ENCODE measurements at places on chromosomes 5 and 9. TPM values are rescaled to one million over a fixed set of nuclear protein-coding genes. Genes with fewer than 3 reads are reported as not detected.

GRCh38 chr9:89661956-89662717, 57.3 kb downstream of the GADD45G start:
- DNase-seq = peak; percentile 93

DOCK2 gene
- total RNA-seq = 3.3 TPM

SMIM33 gene
- not detected for total RNA-seq

ALDOB gene
- not detected for total RNA-seq

SOX30 gene
- under 0.01 TPM for total RNA-seq

CARD19 gene
- total RNA-seq = 14.3 TPM

IL33 gene
- 8.6 TPM for total RNA-seq

GRCh38 chr5:128671943-128672342, 133.9 kb upstream of the FBN2 start:
- DNase-seq = no peak

DNA sequence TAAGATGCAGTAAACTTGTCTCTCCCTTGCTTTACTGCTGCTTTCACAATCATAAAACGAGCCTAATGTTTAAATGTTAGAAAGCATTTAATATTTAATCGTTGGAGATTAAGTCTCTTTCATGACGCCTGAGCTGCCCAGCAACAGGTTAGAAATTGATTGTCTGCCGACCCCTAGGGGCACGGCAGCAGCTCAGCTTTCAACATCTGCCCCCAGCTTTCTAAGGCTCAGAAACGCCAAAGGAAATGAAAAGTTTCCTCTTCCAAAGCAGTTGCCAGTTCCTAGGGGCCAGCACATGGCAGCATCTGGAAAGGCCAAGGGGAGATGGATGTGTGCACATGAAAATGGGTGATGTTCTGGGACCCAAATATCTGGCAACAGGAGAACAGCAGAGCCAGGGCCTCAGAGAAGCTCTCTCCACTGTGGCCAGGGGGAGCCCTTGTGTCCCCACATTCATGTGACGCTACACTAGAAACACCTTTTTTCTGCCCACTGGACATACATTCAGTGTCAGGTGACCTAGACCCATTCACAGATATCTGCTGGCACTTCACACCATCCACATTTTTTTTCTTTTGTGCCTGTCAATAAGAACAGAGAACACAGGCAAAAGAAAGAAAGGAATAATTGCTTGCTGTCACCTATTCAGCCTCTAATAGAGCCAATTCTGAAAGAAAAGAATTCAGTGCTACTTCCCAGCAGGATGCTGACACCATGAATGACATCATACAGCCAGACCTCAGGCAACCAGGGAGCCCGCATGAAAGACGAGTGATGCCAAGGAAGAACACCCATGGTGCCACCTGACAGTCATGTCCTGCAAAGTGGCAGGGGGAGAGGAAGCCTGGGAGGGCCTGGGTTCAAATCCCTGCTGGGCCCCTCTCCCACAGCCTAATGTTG, 205.0 kb upstream of the TAS2R1 start:
- no peak for DNase-seq

DNA sequence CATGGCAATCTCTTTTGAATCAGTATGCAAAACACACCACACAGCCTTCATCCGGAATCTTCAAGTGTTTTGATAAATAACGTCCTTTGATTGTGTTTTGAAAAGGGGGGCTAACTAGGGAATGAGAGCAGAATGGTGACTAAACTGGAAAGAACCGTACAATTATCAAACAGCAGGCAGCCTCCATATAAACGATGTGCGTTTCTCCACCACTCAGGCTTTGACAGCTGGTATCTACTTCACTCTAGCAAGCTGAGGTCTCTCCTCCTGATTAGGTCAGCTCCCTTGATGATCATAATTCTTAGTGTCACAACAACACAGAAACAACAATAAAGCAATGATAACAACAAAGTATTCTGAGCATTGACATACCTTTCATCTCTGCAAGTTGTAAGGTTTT, 465.9 kb downstream of the TUSC1 start:
- DNase-seq = no peak

DNA sequence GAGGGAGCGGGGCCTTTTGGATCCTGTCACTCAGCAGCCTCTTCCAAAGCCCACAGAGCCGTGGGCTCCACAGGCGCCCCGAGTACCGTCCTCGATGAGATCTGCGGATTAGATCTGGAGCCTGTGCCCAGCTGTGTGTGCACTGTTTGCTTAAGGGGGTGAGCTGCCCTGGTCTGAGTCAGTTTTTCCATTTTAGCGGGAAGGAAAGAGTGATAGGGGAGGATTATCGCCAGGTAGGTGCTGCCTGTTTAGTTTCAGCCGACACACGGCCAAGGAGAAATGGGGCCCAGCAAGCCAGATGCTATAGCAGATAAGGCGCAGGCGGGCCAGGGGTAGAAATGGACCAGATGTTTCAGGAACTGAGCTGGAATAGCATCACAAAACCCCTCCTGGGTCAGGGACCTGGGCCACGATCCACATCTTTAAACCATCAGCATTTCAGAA, 18.1 kb downstream of the COL5A1 start:
- DNase-seq = no peak

DNA sequence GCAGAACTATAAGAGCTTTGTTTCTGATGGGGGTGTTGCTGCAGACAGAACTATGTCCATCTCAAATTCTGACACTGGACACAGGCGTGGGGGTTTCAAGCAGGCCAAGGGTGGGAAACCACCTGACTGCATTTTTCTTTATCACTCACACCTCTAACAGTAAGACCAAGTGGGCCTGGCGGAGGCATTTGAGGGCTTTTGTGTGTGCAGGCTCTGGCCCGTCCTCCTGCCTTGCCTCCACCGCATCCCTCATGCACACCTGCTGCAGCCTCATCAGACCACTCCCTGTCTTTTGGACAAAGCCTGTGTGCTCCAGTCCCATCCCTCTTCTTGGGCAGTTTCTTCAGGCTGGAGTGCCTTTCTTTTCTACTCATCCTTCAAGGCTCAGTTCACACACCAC, 7.9 kb downstream of the OR13J1 start:
- no peak for DNase-seq

DNA sequence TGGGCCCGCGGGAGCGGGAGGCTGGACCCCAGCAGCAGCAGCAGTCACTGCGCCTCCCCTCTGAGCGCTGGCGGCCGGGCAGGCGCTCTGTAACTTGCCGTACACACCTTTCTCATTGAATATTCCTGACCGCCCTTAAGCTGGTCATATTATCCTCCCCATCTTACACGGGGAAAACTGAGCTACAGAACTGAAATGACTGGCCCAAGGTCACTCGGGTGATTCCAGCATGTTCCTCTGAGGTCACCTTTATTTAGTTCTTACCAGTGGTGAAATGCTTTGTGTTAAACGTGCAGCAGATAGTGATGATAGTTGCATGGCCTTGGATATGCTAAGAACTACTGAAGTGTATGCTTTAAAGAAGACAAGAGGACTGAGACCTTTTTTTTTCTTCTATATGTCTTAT, 607 bp downstream of the UQCRQ start:
- DNase-seq = no peak

PITX1 gene
- not detected for total RNA-seq

- DNase-seq = no peak
Measured at GRCh38 chr9:37340961-37341360, 81.5 kb upstream of the GRHPR start.

GAS1 gene
- 18.3 TPM for total RNA-seq

DNA sequence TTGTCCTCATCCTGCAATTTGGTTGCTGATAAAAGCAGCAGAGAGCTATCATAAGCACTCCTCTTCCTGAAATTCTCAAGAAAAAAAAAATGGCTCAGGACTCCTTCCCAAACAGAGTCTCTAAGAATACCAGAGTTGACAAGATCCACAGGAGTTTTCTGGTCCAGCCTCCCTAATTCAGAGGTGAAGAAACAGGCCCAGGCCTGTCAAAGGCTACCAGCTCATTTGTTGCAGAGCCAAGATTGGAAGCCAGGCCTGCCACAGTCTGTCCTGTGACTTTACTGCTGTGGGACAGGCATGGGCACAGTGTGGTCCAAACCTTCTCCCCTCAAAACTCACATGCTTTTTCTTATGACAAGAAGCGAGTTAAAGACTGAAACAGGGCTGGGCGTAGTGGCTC, 41.5 kb downstream of the NIPSNAP3B start:
- no peak for DNase-seq

- no peak for DNase-seq
Measured at GRCh38 chr9:38263532-38263931, 129.0 kb upstream of the ALDH1B1 start.

GRCh38 chr5:160061770-160062169, 52.8 kb downstream of the TTC1 start:
- DNase-seq = no peak

DNA sequence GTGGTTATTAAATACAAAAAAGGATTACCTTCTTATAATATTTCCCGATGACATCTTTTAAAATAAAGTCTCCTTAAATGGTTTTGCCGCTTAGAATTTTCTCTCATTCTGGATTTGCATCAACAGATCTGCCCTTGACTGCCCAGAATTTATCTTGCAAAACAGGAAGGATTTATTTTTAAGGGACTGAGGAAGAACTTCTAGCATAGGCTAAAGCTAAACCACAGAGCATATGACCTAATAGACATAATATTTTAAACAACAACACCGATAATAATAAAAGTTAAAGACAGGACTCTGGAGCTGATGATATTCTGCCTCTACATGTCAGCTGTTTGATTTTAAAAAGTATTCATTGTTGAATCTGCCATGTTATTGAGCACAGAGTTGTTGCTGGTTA, 145.3 kb upstream of the ADCY2 start:
- DNase-seq = no peak

GRCh38 chr9:87614397-87614796, 111.5 kb upstream of the CTSL start:
- no peak for DNase-seq

AMBP gene
- total RNA-seq = 0.82 TPM

PCDHGA4 gene
- total RNA-seq = 5.7 TPM

DNA sequence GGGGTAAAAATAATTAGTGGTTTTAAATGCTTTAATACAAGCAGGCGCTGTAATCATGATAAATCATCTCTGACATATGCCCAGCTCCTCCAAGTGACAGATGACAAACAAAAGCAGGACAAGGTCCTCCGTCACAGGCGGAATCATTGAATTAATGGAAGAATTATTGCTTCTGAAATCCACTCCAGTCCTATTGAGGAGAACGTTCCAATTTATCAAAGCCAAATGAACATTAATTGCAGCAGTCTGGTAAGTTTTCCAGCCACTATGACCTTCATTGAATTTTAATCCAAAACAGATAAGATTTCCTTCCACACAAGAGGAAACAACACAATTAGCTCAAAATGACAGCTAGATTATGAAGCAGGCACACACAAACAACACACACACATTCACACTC, 136.8 kb downstream of the ASTN2 start:
- no peak for DNase-seq

WDR38 gene
- not detected for total RNA-seq

DNA sequence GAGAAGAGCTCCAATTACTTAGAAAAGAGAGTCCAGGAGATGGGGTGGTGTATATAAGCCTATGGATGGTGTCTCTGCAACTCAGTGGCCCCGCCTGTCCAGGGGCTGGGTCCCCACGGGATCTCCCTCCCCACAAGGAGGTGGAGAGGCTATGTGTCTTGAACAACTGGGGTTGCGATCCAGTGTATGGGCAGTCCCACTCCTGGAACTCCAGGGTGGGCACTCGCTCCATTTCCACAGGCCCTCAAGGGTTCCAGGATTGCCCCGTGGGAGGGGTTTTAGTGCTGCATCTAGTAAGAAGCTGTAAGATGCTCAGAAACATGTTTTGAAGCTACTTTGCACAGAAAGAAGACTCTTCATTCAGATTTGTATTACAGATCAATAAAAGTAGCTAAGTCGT, 558 bp upstream of the SMAD5 start:
- DNase-seq = peak; percentile 13

ENG gene
- total RNA-seq = 0.82 TPM

- DNase-seq = no peak
Measured at GRCh38 chr5:146047396-146047795, 58.0 kb downstream of the PLAC8L1 start.

ZNF366 gene
- 0.82 TPM for total RNA-seq

GRCh38 chr5:59287884-59288283, 605.6 kb downstream of the PDE4D start:
- DNase-seq = no peak

IFNA13 gene
- total RNA-seq = not detected

- no peak for DNase-seq
Measured at GRCh38 chr5:33931136-33931535, 5.0 kb upstream of the RXFP3 start.

DNA sequence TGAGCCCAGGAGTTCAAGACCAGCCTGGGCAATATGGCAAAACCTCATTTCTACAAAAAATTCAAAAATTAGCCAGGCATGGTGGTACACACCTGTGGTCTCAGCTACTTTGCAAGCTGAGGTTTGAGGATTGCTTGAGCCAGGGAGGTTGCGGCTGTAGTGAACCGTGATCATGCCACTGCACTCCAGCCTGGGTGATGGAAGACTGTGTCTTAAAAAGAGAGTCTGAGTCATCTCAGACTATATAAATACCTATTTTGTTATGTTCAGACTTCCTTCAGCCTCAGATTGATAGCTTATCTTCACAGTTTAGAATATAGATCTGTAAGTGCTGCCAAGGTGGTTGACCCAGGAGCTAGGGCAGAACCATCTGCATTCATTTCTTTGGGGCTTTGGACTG, 1.6 kb upstream of the PAIP2 start:
- DNase-seq = no peak

DNA sequence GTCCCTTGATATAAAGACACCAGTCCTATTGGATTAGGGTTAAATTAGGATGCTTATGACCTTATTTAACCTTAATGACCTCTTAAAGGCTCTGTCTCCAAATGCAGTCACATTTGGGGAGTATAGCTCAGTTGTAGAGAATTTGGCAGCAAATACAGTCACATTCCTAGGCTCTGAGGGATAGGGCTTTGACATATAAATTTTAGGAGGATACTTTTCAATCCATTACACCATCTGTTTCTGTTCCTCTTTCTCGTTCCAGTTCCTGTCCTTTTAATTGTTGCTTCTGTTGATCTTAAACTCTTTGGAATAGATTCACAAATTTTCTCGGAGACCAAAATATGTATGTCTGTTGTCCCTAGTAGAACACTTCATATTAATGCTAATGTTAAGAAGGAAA, 390.0 kb upstream of the PCSK5 start:
- no peak for DNase-seq

- no peak for DNase-seq
Measured at GRCh38 chr9:36150574-36151315, 14.2 kb downstream of the GLIPR2 start.

GRCh38 chr9:2413160-2413805, 208.3 kb upstream of the VLDLR start:
- DNase-seq = no peak

- no peak for DNase-seq
Measured at GRCh38 chr5:111953351-111954127, 196.5 kb upstream of the NREP start.

DNA sequence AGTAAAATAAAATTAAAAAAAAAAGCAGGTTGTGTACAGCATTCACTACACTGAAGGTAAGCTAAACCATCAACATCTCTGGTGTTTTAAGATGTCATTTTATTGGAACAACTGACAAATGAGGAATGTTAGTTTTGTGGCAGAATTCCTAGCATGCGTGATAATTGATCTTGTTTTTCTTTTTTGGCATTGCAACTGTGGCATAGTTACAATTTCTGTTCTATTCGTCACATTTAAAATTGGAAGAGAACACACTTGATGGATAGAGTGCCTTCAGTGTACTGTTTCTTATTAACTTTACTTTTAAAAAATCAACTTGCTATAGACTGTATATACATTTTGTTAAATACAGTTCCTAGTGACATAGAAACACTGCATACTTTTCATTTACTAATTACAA, 43.6 kb upstream of the TNFSF15 start:
- no peak for DNase-seq

KCNV2 gene
- total RNA-seq = not detected

ROPN1L gene
- total RNA-seq = 1.2 TPM
